KBM-7 (cell line): ENCODE measurements at places on chromosomes 12 and 14.

DNA sequence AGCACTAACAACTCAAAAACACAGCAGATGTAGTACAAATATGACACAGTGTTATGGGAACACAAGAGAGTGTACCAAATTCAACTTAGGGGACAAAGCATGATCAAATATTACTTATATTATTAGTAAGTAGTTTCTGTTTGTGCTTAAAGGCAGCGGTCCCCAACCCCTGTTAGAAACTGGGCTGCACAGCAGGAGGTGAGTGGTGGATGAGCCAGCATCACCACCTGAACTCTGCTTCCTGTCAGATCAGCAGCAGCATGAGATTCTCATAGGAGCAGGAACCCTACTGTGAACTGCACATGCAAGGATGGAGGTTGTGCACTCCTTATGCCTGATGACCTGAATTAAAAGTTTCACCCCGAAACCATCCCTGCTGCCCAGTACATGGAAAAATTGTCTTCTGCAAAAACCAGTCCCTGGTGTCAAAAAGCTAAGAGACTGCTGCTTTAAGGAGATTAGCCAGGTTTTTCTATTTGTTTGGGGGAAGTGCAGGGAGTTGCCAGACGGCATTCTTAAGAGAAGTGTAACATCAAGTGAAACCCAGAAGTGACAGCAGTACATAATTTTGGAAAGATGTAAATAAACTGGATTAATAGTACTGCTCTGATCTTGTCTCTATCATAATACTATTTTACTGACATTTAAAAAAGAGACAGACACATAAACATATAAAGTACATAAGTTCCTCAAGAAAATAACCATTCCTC lies 26.7 kb downstream of the GTF2A1 start:
- no peak for DNase-seq

DNA sequence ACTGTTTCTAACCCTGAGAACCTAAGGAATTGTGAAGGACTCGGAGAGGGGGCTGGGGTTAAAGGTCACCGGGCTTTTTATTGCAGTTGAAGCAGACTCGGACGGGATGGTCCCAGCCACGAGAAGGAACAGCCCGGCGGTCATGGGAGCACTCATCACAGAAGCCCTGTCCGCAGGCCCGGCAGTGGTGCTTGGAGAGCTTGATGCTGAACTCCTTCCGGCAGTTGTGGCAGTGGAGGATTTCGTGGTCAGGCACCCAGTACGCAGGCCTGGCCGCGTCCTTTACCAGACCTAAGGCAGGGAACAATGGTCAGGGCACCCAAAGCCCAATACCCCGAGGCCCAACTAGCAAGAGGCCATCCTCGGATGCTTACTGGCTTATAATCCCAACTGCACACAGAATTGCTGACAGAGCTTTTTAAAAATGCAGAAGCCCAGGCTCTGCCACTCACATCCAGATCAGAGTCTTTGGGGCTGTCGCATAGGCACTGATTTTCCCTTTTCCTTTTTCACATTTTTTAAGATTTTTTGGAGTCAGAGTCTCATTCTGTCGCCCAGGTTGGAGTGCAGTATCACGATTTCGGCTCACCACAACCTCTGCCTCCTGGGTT lies 44.7 kb downstream of the DCAF4 start:
- no peak for DNase-seq

GRCh38 chr12:2294651-2295475 lies 242.1 kb downstream of the CACNA1C start:
- peak; percentile 91 for DNase-seq

GRCh38 chr12:57627501-57628279 lies 5.3 kb downstream of the B4GALNT1 start:
- DNase-seq, result no peak

GRCh38 chr14:79656056-79656455 lies 555.2 kb downstream of the DIO2 start:
- no peak for DNase-seq

GRCh38 chr12:93653079-93653478 lies 24.1 kb upstream of the CRADD start:
- no peak for DNase-seq

DNA sequence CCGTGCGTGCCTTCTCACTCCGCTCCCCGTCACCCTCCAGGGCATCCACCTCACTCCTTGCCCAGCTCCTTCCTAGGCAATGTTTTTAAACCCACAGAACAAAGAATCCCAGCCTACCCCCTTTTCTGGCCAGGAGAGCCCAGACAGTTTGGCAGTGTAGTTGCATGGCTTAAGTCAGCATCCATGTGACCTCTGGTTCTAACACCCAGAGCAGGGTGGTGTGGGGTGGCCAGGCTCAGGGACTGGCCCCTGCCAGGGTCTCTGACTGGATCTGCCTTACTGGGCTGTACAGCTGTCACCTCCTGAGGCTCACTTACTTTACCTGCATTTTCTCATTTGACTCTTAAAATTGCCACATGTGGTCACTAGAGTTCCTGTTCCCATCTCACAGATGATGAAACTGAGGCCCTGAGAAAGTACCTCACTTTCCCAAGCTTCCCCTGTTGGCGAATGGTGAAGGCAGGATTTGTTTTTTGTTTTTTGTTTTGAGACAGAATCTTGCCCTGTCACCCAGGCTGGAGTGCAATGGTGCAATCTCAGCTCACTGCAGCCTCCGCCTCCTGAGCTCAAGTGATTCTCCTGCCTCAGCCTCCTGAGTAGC lies 18.3 kb downstream of the SDS start:
- DNase-seq, result no peak

DNA sequence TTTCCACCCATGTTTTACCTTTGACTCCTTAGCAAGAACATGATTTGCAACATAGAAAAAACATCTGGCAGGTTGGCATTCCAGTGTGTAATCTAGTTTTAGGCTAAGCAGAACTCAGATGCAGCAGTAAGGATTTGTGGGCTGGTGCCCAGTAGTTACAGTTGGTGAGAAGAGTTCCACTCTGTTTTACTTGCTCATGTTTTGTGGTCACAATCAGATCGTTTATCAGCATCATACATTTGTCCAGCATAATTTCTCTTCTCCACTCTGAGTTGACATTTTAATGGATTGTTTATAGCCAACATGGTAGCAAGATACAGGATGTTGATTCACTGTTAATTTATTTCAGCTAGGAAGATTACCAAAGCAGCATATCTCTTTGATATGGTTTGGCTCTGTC lies 120.0 kb downstream of the PDE6H start:
- no peak for DNase-seq

DNA sequence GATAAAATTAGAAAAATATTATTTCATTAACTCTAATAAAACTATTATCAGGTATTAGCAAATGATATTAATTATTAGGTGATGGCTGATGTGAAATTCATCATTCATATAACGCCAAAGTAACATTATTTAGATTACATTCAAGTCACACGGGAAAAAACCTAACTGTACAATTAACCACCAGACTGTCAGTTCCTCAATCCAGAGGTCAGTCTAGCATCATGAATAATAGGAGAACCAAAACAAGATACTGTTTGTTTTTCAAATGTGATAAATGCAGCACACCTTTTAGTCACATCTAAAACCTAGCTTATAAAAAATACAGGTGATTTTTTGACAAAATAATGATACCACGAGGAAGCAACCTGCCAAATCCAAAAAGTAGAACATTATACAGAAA lies 19.6 kb downstream of the SENP1 start:
- DNase-seq, result no peak

DNA sequence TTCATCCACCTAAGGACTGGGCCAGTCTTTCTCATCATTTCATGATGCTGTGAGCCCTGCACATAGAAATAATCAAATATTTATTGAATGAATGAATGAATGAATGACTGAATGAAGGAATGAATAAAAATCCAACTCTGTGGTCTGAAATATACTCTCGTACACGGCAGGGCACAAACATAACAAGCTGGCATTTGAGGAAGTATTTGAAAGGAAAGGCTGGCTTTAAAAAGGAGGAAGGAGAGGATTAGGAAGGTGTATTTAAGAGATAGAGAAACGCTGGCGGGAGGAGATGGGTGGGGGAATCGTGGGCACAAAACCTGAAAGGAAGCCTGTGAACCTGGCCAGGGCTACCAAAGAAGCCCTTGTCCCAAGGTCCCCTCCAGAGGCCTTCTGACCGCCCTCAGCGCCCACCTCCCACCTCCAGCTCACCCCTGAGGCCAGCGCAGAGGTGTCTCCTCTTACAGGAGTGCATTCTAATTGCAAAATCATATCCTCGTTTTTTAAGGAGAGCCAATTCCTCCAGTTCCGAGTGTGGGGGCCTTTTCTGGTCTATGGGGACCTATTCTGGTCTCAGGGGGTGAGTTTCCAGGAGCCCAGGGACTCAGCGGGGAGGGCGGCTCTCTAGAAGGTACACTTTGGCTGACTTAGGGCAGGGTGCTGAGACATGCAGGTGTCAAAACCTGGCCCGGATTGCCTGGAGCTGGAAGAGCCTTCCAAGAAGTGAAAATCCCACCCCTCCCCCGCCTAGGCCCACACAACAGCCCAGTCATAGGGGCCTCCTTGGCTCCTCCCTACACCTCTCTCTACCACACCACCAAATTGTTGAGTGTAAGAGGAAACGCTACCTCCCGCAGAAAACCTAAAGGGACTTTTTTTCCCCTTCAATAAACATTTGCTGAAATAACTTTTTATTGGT lies 8.7 kb upstream of the JDP2 start:
- DNase-seq, result peak; percentile 93

- no peak for DNase-seq
These were observed 16.0 kb downstream of the ABCD4 start for GRCh38 chr14:74286736-74287135.

- no peak for DNase-seq
These were observed 174.6 kb upstream of the DDHD1 start for GRCh38 chr14:53327716-53328115.

DNA sequence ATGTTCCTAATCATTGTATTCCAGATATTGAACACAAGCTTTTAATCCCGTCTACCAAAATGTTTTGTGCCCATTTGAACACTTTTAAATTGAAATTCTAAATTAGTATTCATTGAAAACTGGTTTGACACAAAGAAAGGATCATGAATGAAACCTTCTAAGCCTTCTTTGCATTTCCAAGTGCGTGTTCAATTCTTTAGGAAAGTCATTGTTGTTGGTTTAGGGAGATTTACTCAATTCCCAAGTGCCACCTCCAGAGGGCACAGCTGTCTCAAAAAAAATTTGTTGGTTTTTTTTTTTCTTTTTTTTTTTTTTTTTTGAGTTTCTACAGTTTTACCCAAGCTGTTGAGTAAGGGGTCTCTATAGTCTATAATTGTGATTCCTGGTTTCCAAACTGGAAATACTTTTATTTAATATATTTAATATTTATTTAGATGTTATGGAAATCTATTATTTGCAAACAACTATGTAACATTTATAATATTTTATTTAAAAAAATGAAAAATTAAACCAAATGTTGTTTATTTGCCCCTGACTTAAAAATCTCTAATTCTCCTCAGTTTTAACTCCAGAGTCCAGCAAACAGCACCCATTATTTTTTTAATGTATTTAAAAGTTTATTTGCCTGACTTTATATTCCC lies 79.9 kb downstream of the NEDD1 start:
- peak; percentile 52 for DNase-seq

GRCh38 chr12:64716839-64717455 lies 42.3 kb downstream of the GNS start:
- DNase-seq, result no peak

DNA sequence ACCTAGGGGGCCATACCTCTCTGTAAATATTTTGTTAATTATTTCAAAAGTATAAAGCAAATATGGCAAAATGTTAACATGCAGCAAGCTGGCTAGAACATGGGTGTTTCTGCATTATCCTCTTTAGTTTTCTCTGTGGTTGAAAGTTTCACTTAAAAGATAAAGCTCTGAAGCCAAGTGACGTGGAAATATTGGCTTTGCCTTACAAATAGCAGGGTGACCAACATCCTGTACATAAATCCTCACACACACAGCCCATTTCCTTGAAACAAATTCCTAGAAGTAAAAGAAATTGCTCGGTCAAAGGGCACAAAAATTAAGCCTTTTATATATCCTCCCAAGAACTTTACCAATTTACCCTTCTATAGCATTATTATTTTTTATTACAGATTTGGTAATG lies 10.6 kb upstream of the VWF start:
- DNase-seq, result no peak

- DNase-seq, result no peak
These were observed 26.2 kb downstream of the RTRAF start for GRCh38 chr14:52015411-52016030.

DNA sequence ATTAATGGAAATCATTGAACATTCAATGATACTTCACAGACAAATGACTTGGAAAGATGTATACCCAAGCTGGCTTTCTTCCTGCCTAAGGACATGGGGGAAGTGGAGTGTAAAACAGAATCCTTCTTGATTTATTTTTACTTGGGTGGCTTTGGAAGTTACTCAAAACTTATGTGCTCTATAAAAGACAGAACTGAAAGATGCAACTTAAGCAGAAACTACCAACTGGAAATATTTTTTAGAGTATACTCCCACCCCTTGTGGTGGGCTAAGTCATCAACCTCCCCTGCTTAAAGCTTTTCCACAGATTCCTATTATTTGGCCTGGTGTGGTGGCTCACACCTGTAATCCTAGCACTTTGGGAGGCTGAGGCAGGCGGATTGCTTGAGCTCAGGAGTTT lies 126.0 kb upstream of the ATP2B1 start:
- DNase-seq, result no peak
